CD14-positive monocyte (primary cell): ENCODE measurements at places on chromosomes 4 and X. TPM values are rescaled to one million over a fixed set of nuclear protein-coding genes. Genes with fewer than 3 reads are reported as not detected.

GRCh38 chr4:170399581-170400293, 310.0 kb upstream of the AADAT start:
- H3K36me3 ChIP-seq, result no peaks in the 10 kb centered on the region
- DNase-seq, result no peak

- H3K4me1 ChIP-seq, result no peaks in the 10 kb centered on the region
- no peaks in the 10 kb centered on the region for H3K36me3 ChIP-seq
- no peaks in the 10 kb centered on the region for H3K27me3 ChIP-seq
- H3K4me3 ChIP-seq, result no peak overlapping the region
- no peak overlapping the region for H3K27ac ChIP-seq
Measured at GRCh38 chr4:3313139-3313538, 20.3 kb downstream of the RGS12 start.

CT47C1 gene
- polyA plus RNA-seq, result not detected in 2 replicates

SLAIN2 gene
- 13.9 TPM for polyA plus RNA-seq

- H3K27ac ChIP-seq, result no peak overlapping the region
- no peak overlapping the region for H3K4me3 ChIP-seq
- H3K27me3 ChIP-seq, result no peaks in the 10 kb centered on the region
Measured at GRCh38 chrX:101429934-101430333, 21.9 kb downstream of the HNRNPH2 start.

GRCh38 chr4:94332983-94333590, 9.5 kb downstream of the HPGDS start:
- H3K4me1 ChIP-seq, result no peaks in the 10 kb centered on the region
- no peaks in the 10 kb centered on the region for H3K36me3 ChIP-seq
- H3K27ac ChIP-seq, result no peak overlapping the region
- DNase-seq, result no peak
- H3K4me3 ChIP-seq, result no peak overlapping the region
- H3K27me3 ChIP-seq, result no peaks in the 10 kb centered on the region

DNA sequence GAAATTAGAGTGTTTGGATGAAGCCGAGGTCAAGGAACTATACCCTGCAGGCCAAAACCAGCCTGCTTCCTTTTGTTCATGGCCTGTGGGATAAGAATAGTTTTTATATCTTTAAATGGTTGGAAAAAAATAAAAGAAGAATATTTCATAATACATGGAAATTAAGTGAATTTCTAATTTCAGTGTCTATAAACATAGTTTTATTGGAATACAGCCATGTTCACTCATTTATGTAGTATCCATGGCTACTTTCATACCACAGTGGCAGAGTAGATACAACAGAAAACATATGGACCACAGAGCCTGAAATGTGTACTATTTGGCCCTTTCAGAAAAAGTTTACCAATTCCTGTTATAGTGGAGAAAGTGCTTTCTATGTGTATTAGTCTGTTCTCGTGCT, 13.6 kb downstream of the LIMCH1 start:
- H3K36me3 ChIP-seq, result no peaks in the 10 kb centered on the region
- no peak overlapping the region for H3K27ac ChIP-seq
- no peak for DNase-seq
- H3K4me3 ChIP-seq, result no peak overlapping the region
- H3K4me1 ChIP-seq, result no peaks in the 10 kb centered on the region

RAB41 gene
- polyA plus RNA-seq, result not detected in 2 replicates

DNA sequence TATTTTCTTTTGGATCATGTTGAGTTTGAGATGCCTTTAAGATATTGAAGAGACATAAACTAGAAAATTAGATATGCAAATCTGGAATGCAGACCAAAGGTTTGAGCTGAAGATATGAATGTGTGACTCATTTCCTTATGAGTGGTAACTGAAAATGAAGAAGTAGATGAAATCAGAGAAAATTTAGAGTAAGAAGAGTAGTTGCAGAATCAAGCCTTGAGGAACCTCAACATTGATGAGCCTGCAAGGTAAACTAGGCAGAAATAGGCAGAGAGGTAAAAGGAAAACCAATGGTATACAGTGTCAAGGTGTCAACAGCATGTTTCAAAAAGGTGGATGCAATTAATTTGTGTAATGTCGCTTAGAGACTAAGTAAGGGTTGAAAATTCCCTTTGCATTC, 142.8 kb downstream of the MOSPD2 start:
- H3K27me3 ChIP-seq, result no peaks in the 10 kb centered on the region
- no peaks in the 10 kb centered on the region for H3K36me3 ChIP-seq
- H3K4me1 ChIP-seq, result no peaks in the 10 kb centered on the region
- H3K27ac ChIP-seq, result no peak overlapping the region
- H3K4me3 ChIP-seq, result no peak overlapping the region
- no peak for DNase-seq

GRCh38 chr4:20253735-20254409, 2.2 kb downstream of the SLIT2 start:
- H3K36me3 ChIP-seq, result no peaks in the 10 kb centered on the region
- H3K4me1 ChIP-seq, result no peaks in the 10 kb centered on the region
- H3K4me3 ChIP-seq, result no peak overlapping the region
- no peak overlapping the region for H3K27ac ChIP-seq

- H3K36me3 ChIP-seq, result no peaks in the 10 kb centered on the region
- DNase-seq, result no peak
- H3K27me3 ChIP-seq, result no peaks in the 10 kb centered on the region
- H3K4me3 ChIP-seq, result no peak overlapping the region
- H3K27ac ChIP-seq, result no peak overlapping the region
Measured at GRCh38 chrX:106588801-106589200, 23.0 kb upstream of the RADX start.

COX7B2 gene
- polyA plus RNA-seq, result not detected

NSUN7 gene
- 0.20 and 0.21 TPM in 2 replicates for polyA plus RNA-seq
